Activated CD8-positive, alpha-beta memory T cell treated with anti-CD3 and anti-CD28 coated beads for 4 hours (primary cell): ENCODE measurements at places on chromosomes 12 and 14.

- no peak for DNase-seq
Observed at GRCh38 chr14:96089401-96089800, 50.2 kb downstream of the C14orf132 start.

- no peak for DNase-seq
Observed at GRCh38 chr12:66767536-66767935, 88.7 kb upstream of the GRIP1 start.

DNA sequence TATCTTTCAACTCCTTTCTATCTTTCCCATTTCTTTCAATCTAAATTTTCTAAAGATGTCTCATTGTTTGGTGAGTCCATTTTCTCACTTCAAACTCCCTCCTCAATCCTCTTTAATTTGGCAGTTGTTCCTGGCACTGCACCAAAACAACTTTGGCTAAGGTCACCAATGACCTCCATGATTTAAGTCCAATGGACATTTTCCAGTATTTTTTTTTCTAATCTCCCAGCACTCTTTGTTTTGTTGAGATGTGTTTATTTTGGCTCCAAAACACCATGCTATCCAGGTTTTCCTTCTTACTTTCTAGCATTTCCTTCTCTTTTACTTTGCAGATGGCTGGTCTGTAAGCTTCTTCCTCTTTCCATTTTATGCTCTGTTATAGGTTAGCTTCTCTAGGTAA, 42.5 kb upstream of the OTOGL start:
- DNase-seq, result no peak

DNA sequence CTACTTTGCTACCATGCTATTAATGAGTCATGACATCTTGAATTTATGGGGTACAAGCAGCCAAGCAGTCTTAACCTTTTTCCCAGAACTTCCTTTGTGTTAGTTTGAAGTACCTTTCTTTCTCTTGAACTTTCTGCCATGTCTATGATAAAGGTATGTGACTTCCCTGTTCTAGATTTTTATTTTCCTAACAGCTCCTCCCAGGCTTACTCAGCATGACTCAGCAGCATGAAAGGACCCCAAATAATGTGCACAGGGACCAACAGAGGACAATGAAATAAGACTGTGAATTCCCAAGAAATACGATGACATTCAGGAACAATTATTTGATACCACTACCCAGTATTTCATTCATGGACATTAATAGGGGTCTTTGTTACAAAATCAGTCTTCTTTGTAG, 60.0 kb downstream of the TTC6 start:
- DNase-seq, result no peak

- DNase-seq, result no peak
Observed at GRCh38 chr14:30143627-30144026, 216.0 kb upstream of the PRKD1 start.

GRCh38 chr14:87409393-87409792, 583.6 kb downstream of the GALC start:
- DNase-seq, result no peak

GRCh38 chr14:100740196-100740825, 13.6 kb downstream of the DLK1 start:
- DNase-seq, result no peak

DNA sequence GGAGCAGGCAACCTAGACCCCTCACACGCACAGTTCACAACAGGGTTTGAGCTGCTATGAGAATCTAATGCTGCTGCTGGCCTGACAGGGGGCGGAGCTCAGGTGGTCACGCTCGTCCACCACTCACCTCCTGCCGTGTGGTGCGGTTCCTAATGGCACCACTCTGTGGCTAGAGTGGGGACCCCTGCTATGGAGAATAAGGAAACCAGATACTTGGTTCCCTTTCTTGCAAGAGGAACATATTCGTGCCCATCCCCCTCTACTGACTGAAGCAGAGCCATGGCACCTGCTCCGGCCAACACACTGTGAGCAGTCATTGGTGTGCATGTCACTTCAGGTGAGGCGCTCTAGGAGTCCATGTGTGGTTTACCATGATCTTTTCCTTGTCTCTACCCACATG, 30.4 kb upstream of the RIMBP2 start:
- no peak for DNase-seq

DNA sequence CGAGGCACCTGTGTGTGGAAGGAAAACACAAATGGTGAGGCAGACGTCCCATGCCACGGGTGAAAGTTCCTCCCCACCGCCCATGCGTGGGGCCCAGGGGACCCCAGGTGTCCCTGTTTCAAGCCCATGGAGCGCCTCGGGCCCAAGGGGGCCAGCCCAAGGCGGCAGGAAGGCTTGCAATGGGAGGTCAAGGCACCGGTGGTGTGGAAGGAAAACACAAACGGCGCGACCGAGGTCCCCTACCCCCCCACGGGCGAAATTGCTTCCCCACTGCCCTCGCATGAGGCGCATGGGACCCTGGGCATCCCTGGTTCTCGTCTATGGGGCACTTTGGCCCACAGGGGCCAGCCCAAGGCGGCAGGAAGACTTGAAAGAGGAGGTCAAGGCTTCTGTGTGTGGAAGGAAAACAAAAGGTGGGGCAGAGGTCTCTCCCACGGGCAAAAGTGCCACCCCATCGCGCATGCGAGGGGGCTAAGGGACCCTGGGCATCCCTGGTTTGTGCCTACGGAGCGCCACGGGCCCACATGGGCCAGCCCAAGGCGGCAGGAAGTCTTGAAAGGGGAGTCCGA, 379.4 kb downstream of the ALG10 start:
- DNase-seq, result no peak

- DNase-seq, result no peak
Observed at GRCh38 chr12:62933220-62933601, 1.7 kb downstream of the PPM1H start.

DNA sequence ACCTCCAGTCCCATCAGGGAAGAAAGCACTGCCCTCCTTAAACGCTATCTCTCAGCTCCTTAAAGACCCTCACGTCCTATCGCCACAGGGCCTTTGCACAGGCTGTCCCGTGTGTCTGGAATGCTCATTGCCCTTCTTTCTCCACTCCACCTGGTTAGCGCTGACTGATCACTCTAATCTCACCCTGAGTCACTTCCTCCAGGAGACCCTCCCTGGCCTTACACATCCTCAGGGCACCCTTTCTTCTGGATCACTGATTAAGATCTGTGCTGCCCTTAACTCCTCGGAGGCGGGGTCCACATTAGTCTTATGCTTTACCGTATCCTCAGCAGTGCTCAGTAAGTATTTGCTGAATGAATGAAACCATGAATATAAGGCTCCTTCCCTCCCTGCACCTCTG, 94.7 kb downstream of the SYNE3 start:
- no peak for DNase-seq

DNA sequence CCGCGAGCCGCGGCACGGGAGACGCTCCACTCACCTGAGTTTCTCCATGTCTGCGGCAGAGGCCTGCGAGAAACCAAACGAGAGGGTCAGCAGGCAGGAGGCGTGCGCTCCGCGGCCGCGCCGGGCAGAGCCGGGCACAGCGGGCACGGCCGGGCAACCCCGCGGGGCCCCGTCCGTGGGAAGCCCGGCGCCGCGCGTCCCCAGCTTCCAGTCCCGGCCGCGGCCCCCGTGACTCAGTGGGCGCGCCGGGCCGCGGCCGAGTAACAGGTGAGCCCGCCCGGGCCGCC, 19.4 kb downstream of the BEGAIN start:
- DNase-seq, result no peak

DNA sequence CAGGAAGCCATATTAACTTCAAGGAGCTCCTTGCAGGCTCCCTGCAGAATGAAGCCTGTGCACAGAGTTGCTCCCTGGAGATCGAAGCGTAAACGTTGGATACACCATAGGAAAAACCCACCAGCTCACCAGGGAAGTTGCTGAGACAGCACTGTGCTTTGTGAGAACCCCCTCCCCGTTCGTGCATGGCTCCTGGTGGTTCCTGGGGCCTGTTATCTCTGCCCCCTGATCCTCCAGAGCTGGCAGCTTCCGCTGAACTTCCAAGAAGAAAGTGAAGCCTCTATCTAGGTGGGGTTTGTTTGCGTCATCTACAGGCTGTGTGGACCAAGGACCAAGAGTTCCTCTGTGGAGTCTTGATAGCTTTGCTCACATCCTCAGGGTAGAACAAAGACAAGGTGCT, 2.4 kb upstream of the CCDC85C start:
- DNase-seq, result no peak

- DNase-seq, result no peak
Observed at GRCh38 chr14:43359317-43359716, 1147.8 kb downstream of the FSCB start.

- no peak for DNase-seq
Observed at GRCh38 chr14:101247842-101248725, 313.2 kb upstream of the DIO3 start.

DNA sequence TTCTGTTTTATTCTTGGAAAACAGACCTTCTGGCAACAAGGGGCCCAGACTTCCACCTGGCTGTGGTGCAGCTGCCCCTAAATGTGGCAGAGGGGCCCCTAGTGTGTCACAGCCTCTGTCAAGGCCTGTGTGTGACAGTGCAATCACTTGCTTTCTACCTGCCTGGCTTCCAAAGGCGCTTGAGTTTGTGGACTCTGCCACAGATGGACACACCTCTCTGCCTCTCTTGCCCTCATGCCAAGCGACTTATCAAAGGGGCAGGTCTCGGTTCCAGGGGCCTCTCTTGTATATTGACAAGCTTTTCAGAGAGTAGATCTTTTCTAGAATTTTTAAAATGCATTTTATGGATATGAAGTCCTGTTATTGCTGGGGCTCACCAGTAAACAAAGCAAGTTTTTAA, 217.2 kb downstream of the SLC15A4 start:
- no peak for DNase-seq

DNA sequence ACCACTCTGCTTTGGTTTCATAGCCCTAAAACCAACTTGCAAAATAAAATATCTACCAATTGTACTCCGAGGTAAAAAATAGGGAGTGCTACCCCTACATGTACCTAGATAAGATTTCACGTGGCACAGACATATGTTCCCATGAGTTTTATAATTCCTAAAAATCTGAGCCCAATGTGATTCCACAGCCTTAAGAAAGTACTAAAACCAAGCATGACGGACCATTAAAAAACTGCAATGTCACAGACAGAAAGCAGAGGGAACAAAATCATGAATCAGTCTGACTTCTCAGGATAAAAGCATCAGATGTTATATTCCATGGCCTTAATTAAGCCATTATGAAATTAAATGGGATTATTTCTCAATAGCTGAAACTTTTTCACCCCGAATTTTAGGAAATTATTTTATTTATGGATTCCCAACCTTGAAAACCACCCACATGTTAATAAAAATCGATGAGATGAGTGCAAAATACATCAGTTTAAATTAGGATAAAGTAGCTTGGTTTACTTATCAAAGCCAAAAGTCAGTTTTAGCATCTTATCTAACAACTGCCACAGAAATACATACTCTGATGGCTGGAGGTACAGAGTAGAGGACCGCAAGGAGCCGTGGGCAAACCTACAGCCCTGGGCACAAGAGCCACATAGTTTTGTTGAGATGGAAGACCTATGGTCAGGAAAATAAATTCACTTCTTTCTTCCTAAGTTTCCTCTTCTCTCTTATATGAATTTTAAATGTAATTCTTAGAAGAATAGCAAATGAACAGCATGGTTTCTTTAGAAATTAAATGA, 4.5 kb downstream of the ITPR2 start:
- no peak for DNase-seq

DNA sequence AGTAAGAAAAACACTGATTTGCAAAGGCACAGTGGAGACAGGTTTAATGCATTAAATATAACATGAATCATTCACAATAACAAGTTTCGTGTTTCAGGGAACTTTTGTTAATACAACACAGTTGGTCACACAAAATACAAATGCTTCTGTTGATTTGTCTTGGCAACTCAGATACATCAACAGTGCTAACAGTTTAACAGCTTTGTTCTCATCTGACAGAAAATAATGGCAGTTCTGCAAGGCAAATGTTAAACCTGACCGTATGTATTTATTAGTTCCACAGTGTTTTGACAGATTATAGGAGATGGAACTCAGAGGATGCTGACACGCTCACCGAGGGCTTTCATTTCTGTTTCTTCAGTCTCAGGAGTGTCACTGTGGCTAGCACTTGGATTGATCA, 350.7 kb downstream of the PRKD1 start:
- no peak for DNase-seq

GRCh38 chr12:116141110-116141832, 136.2 kb downstream of the MED13L start:
- no peak for DNase-seq

DNA sequence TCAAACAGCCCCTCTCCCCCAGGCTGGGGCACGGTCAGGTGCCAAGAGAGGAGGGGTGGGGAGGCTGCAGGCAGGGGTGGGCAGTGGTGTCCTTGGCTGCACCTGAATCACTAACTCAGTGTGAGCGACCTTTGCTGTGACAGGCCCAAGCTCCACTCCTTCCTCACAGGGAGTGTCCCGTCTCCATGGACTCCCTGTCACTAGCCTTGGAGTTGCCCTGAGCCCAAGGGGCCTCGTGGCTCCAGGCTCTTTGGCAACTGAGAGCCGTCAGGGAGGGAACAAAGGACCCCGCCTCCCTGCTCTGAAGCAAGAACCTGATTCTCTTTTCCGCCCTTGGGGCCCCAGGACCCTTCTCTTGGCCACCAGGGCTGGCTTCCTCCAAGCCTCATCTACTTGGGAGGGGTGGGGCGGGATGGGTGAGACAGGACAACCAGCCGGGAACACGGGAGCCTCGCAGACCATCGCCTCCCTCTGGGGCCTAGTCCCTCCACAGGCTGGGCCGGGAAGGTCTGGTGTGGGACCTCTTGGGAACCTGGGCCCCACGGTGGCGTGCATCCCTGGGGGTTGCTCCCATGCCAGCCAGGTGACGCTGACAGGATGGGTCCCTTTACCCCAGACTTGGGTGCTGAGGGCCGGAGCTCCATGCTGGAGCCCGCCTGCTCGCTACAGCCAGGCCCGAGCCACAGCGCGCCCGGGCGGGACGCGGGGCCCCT, 935 bp upstream of the ADSS1 start:
- DNase-seq, result no peak

DNA sequence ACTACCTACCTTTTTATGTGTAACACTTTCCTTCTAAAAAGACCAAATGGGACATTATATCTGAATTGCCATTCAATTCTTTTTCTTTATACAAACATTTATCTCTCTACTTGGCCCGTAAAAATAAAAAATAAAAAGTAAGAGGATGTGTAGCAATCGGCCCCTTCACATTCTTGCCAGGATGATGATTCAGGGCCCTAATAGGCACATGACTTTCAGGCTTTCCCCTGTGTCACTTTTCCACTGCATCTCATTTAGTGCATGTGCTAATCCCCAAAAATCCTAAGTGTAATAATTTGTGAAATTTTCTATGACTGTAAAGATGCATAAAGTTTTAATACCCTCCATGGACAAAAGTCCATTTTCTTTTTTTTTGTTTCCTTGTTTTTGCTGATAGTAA, 23.0 kb upstream of the ATP2B1 start:
- no peak for DNase-seq

DNA sequence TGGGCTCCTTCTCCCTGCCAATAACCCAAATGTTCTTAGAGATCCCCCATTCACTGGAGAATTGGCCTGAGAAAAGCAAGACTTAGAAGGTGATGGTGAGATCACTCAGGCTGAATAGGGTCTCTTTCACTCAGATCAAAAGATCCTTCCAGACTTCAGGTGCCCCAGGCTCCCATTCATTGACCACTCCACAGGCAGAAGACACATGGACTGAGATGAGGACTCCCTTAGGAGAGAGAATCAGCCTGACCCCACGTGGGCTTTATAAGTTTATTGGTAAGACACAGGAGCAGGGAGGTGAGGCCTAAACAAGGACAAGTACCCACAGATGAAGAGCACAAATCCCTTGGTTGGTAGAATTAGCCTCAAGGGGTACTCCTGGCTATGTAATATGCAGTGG, 6.1 kb upstream of the KRT72 start:
- DNase-seq, result no peak

GRCh38 chr14:50113381-50114035, 2.9 kb downstream of the VCPKMT start:
- no peak for DNase-seq
